ENCODE measurements at places on chromosomes 16 and 17. TPM values are rescaled to one million over a fixed set of nuclear protein-coding genes. Genes with fewer than 3 reads are reported as not detected.

The KCNJ18 gene
- total RNA-seq, result not detected

The KRT40 gene
- total RNA-seq, result not detected

The BRICD5 gene
- total RNA-seq, result 1.9 TPM

- DNase-seq, result no peak
These were observed 72.0 kb downstream of the MSI2 start for GRCh38 chr17:57328109-57328882.

DNA sequence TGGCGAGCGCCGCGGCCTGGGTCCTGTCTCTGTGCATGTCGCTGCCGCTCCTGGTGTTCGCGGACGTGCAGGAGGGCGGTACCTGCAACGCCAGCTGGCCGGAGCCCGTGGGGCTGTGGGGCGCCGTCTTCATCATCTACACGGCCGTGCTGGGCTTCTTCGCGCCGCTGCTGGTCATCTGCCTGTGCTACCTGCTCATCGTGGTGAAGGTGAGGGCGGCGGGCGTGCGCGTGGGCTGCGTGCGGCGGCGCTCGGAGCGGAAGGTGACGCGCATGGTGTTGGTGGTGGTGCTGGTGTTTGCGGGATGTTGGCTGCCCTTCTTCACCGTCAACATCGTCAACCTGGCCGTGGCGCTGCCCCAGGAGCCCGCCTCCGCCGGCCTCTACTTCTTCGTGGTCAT, 6.8 kb downstream of the SSTR5 start:
- no peak for DNase-seq

- no peak for DNase-seq
These were observed 7.9 kb downstream of the TIMM22 start for GRCh38 chr17:1004769-1005295.

DNA sequence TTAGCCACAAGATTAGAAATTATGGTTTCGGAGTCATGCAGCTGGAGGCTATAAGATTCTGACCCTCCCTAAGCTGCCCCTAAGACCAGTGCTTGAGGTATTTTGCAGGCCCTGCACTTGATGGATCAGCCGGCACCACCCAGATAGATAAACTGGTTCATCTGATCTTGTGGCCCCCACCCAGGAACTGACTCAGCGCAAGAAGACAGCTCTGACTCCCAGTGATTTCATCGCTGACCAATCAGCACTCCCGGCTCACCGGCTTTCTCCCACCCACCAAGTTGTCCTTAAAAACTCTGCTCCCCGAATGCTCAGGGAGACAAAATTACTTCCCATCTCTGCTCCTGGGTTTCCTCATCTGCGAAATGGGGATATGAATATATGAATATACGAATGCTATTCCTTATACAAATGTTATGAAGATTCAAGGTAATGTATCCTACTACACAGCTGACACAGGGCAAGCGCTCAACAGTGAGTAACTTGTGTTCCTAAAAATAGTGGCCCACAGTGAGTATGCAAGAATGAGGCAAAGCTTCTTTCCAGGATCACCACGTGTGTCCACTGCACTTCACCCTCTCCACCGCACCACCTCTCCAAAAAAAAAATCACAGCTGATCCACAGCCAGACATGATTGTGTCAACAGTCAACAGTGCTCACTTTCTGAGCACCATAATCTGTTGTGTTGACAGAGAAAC, 33.3 kb upstream of the C16orf82 start:
- no peak for DNase-seq

GRCh38 chr17:10316801-10317542, 55.8 kb downstream of the MYH13 start:
- DNase-seq, result peak; percentile 62

The KRTAP9-1 gene
- total RNA-seq, result not detected

DNA sequence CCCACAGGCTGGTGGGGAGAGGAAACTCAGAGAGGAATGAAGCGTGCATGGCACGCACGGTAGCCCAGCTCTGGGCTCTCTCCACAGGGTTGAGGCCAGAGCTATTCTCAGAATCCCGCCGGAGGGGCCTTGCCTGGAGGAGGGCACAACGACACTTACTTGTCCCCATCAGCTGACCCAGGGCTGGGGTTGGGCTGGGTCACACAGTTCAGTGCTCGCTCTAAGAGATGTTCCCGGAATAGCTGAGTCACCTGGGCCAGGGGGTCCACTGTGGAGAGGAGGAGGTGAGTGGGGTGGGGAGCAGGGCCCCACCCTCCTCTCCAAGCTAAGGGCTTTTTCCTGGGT, 21.8 kb downstream of the SREBF1 start:
- DNase-seq, result no peak

Data from liver (tissue), 10 donors.